ENCODE measurements at places on chromosomes 6 and 20. TPM values are rescaled to one million over a fixed set of nuclear protein-coding genes. Genes with fewer than 3 reads are reported as not detected.

RBM24 gene
- 5.4 TPM for total RNA-seq

BANF2 gene
- total RNA-seq = not detected

MCM3 gene
- total RNA-seq = 44.6 TPM

PHACTR1 gene
- 8.4 TPM for total RNA-seq

REM1 gene
- total RNA-seq = 31.0 TPM

ZNF391 gene
- total RNA-seq = 0.75 TPM

LTB gene
- not detected for total RNA-seq

LY6G5B gene
- total RNA-seq = 24.1 TPM

CAPN11 gene
- 0.43 TPM for total RNA-seq

DNA sequence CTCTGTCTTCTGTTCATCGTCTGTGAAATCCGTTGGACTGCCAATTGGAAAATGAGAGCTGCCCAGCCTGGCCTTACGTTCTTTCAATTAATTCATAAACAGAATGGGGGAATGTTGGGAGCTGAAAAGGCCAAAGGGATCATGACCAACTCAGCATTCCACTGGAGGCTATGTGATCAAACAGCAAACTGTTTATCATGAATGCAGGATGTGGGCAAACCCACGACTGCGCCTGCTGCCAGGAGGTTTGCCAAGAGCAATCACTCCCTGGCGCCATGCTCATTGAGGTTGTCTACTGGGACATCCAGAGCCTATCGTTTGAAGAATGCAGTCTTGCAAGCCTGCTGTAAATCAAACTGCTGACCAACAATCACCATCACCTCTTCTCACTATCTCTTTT is 9.3 kb upstream of the FKBP1A start:
- DNase-seq = no peak

DNA sequence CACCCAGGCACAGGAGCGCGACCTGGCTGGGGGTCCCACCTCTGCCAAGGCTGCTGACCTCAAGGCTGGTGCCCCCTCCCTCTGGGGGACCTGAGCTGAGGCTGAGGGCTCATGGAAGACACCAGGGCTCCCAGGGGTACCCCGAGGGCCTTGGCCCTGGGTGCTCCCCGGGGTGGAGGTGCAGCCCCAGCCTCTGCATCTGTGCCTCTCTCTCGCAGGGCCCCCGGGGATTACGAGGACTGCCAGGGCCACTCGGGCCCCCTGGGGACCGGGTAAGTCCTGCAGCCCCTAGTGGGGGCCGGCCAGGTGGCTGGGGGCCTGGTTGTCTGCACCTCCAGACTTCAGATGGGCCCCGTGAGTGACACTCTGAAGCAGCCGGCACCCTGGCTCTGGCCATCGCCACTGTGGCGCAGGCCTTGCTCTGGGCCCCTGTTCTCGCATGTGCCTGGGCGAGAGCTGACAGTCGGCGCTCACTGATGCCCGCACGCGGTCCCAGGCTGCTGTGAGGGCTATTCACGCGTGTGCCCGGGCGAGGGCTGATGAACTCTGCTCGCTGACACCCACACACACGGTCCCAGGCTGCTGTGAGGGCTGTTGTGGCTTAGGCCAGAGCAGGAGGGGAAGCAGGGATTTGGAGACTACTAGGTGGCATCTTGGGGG is 9.3 kb downstream of the COL9A3 start:
- DNase-seq = no peak

- DNase-seq = no peak
Measured at GRCh38 chr6:167100241-167100674, 22.6 kb upstream of the CCR6 start.

- DNase-seq = no peak
Measured at GRCh38 chr6:122068291-122068769, 331.1 kb upstream of the HSF2 start.

DNA sequence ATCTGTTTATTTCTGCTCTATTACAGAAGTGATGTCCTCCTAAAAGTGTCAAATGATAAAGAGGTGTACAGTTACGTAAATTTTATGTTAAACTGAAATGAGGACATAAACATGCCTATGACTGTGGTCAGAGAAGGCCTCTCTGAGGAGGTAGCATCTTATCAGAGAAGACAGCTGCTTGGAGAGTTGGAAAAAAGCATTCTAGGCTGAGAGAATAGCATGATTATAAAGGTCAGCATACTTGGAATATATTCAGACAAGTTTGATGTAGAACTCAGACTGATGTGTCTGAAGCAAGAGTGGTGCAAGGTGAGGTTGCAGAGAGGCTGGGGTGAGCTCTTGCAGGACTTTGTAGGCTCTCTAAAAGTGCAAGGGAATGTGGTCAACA is 3.1 kb upstream of the PCNA start:
- no peak for DNase-seq

GRCh38 chr6:16564436-16564835 is 196.8 kb downstream of the ATXN1 start:
- DNase-seq = no peak

GRCh38 chr20:20452254-20452676 is 84.4 kb downstream of the INSM1 start:
- no peak for DNase-seq

DNA sequence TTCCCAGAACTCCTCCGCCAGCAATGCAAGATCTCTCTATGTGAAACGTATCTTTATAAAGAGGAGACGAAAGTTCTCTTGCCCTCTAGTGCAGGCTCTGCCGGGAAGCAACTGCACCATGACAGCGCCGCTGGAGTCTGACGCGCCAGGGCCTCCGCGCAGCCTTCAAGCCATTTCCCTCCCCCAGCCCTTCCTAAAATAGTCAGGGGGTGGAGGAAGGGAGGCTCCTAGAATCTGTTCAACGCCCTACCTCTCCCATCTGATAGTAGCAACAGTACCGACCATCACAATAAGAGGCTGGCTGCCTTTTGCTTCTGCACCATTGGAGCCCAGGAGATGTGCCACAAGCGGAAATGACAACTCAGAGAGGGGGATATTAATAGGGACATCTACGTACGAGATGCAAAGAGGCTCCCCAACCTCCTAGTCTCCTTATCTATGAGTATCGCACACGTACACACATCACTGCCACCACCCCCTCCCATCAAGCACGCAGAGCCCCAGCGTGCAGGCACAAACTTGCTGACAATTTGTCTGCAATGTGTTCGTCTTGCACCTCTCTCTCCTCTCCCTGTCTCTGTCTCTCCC is 1.0 kb downstream of the SYNE1 start:
- DNase-seq = no peak

DNA sequence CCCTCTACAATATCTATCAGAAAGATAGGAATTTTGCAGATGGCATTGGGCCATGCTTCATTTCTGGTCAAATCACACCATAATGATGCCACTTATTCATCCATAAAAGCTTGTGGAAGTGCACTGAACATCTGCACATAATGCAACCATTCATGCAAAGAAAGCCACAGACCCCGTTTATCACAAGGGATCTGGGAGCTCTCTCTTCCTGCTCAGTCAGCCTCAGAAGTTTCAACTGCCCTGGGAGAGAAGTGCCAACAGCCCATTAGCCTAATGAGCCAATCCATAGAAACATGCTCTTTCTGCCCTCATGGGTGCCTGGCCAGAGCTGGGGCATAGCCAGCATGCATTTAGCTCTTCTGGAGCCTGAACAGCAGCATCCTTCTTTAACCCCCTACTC is 85.8 kb downstream of the SLC35F1 start:
- DNase-seq = no peak

- DNase-seq = no peak
Measured at GRCh38 chr6:6685249-6686040, 96.9 kb downstream of the LY86 start.

DNA sequence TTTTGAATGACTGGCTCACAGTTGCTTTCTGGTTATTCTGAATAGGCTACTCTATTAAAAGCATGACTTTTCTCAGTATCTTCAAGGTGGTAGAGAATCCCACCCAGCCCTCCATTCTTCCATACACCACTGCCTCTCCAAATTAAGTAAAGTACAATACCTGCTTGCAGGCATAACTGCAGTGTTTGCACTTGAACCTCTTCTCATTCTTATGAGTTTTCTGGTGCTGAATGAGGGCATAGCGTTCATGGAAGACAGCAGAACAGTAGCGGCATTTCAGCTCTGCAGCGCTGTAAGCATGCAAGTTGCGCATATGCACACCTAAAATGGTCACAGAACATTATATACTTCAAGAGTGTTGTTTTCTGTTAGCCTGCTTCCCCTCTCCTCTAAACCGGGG is 12.5 kb downstream of the CTCFL start:
- DNase-seq = no peak

DNA sequence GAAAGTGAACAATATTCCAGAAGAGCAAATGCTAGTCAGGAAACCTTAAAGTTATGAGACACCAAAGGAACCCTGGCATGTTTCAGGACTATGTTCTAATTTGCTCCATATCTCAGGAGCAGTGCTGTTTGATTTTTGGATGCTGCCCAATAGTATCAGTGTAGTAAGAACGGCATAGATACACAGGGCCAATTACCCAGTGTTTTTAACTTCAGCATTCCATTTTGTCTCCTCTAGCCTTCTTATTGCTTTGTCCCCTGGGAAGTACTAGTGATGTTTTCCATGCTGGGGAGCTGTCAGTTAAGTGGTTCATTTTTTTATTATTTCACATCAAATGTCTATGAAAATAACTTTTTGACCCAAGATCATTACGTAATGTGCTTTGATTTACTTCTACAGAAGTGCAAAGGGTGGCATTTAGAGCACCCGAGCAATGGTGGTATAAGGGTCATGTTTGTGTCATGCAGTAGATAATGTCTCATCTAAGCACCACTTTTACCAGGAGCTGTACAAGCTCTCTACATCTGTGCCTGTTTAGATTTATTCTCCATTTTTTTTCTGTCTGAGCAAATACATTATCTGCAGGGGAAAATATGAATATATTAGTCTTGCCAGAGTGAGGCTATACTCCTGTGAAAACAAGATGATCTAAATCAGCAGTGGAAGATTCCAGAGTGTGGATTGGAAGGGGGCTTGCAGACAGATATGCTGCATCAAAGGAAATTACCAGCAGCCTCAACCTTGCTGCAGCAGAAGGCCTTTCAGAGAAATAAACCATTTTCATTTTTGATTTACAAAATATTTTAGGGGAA is 198.8 kb upstream of the OPRM1 start:
- no peak for DNase-seq

DNA sequence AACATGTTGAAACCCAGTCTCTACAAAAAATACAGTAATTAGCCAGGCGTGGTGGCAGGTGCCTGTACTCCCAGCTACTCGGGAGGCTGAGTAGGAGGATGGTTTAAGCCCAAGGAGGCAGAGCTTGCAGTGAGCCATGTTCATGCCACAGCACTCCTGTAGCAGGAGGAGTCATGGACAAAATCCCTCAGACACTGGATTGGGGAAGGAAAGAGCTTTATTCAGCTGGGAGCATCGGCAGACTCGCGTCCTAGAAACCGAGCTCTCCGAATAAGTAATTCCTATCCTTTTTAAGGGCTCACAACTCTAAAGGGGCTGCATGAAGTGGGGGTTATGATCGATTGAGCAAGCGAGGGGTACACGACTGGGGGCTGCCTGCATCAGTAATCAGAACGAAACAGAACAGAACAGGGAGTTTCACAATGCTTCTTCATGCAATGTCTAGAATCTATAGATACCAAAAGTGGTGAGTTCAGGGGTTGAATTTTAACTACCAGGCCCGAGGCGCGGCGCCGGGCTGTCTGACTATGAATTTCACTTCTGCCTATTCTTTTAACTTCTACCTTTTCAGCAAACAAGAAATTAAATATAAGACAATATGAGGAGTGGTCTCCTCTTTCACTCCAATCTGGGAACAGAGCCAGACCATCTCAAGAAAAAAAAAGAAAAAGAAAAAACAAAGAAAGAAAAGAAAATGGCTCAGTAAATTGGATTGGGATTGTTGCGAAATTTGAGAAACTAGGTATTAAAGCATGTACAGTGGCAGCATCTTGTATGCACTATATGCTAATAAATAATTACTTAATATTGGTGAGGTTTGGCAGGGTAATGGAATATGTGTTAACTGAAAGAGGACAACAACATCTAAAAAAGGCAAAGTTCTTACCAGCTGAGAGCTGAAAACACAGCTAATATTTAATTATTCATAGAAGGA is 23.6 kb downstream of the HMGN4 start:
- DNase-seq = no peak

- no peak for DNase-seq
Measured at GRCh38 chr6:98779618-98780017, 54.8 kb upstream of the POU3F2 start.

GRCh38 chr20:11727708-11728107 is 190.0 kb upstream of the BTBD3 start:
- no peak for DNase-seq

- no peak for DNase-seq
Measured at GRCh38 chr6:15429141-15430110, 183.6 kb downstream of the JARID2 start.
